ENCODE measurements at places on chromosomes 2 and 18.

DNA sequence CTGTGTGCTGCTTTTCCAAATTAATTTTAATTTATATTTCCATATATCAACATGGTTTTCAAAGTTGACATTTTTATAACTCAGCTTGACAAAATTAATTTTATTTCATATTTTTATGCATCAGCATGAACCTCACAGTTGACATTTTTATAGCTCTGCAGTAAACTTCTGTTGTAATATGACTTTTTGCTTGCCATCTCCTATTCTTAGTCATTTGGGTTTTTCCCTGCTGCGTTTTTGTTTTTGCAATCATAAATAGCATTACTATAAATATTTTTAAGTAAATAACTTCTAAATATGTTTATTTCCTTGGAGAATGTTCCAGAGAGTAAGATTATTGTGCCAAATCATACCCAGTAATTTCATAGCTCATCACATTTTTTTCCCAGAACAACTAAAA, 21.0 kb upstream of the L3MBTL4 start:
- no peaks in the 10 kb centered on the region for H3K4me1 ChIP-seq
- no peak for DNase-seq
- H3K4me3 ChIP-seq: no peak overlapping the region
- no peaks in the 10 kb centered on the region for H3K36me3 ChIP-seq
- H3K27ac ChIP-seq: no peak overlapping the region

- DNase-seq: no peak
- H3K27ac ChIP-seq: no peak overlapping the region
- no peaks in the 10 kb centered on the region for H3K4me1 ChIP-seq
- no peaks in the 10 kb centered on the region for H3K27me3 ChIP-seq
- no peak overlapping the region for H3K4me3 ChIP-seq
- H3K36me3 ChIP-seq: no peaks in the 10 kb centered on the region
These were observed 28.6 kb upstream of the DAPL1 start for GRCh38 chr2:158766524-158766923.

- no peaks in the 10 kb centered on the region for H3K27me3 ChIP-seq
- no peak for DNase-seq
- H3K4me1 ChIP-seq: peaks cover 9% of the 10 kb centered on the region
- H3K36me3 ChIP-seq: peaks cover 4% of the 10 kb centered on the region
These were observed 99.7 kb upstream of the UGP2 start for GRCh38 chr2:63741884-63742579.

- H3K27ac ChIP-seq: no peak overlapping the region
- no peaks in the 10 kb centered on the region for H3K36me3 ChIP-seq
- no peak overlapping the region for H3K4me3 ChIP-seq
- peaks cover 8% of the 10 kb centered on the region for H3K27me3 ChIP-seq
- DNase-seq: no peak
These were observed 51.5 kb downstream of the TMEM18 start for GRCh38 chr2:625415-626333.

- no peaks in the 10 kb centered on the region for H3K36me3 ChIP-seq
- no peak overlapping the region for H3K27ac ChIP-seq
These were observed 341.8 kb downstream of the RBM43 start for GRCh38 chr2:150919901-150920300.

DNA sequence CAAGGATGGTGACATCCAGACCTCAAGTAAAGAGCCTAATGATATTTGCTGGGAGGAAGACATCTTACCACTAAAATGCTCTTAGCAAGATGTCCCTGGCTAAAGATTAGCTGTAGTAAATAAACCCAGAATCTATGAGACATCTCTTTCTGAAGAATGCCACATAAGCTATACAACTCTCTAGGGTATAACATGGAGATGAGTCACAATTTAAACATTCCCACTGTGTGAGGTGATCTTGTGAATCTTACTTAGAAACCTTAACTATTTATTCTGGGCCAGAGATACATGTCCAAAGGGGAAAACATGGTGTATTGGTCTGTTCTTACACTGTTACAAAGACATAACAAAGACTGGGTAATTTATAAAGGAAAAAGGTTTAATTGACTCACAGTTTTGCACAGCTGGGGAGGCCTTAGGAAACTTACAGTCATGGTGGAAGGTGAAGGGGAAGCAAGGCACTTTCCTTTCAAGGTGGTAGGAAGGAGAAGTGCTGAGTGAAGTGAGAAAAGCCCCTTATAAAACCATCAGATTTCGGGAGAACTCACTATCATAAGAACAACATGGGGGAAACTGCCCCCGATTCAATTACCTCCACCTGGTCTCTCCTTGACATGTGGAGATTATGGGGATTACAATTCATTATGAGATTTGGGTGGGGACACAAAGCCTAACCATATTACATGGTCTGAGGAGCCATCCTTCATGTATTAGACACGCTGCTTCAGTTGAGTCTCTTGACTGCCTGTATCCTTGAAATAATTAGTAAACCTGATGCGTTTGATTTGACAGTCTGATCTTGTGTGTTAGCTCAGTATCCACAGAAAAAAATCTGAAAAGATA, 17.1 kb downstream of the KRCC1 start:
- H3K4me1 ChIP-seq: peaks cover 50% of the 10 kb centered on the region
- no peak for DNase-seq
- peak overlapping the region; percentile 83 for H3K27ac ChIP-seq
- peak overlapping the region; percentile 21 for H3K4me3 ChIP-seq
- peaks cover 6% of the 10 kb centered on the region for H3K36me3 ChIP-seq
